Epithelial cell of proximal tubule (primary cell): ENCODE measurements at places on chromosomes 16 and 17. TPM values are rescaled to one million over a fixed set of nuclear protein-coding genes. Genes with fewer than 3 reads are reported as not detected.

GRCh38 chr16:17397499-17397891, 73.3 kb downstream of the XYLT1 start:
- no peak for DNase-seq

DNA sequence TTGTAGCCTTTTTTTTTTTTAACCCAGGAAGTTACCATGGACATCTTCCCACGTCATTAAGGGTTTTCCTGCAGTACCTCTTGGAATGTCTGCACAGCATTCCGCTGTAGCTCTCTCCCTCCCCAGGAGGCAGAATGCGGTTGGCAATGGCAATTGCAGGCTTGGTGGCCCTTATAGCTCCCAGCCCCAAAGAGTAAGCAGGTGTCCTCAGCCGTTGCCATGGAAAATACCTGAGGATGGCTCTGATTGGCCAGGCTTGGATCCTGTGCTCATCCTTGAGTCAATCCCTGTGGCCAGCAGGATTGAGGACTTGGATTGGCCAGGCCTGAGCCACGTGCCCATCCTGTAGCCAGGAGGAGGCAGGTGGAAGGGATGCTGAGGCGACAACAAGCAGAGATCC, 15.5 kb upstream of the TIMP2 start:
- no peak for DNase-seq

DNA sequence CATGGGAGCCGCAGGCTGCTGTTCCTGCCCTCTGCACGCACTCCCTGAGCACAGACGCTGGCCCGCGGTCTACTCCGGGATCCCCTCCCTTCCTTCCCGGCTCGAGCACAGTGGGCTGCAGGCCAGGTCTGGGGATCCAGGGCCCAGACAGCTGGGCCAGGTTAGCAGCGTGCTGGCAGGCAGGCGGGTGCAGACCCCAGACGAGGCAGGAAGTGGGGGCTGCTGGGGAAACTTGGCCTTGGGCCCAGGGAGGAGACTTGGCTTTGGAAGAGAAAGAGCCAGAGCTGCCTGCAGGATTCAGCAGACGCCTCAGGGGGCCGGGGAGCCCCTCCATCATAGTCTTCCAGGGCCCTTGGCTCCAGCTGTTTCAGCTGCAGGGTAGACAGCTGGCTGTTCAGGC, 30.2 kb upstream of the ABCC3 start:
- no peak for DNase-seq

- DNase-seq = no peak
Observed at GRCh38 chr16:67858500-67858899, 11.0 kb upstream of the CENPT start.

Gene HAPSTR1
- 39.3 and 41.7 TPM in 2 replicates for total RNA-seq

DNA sequence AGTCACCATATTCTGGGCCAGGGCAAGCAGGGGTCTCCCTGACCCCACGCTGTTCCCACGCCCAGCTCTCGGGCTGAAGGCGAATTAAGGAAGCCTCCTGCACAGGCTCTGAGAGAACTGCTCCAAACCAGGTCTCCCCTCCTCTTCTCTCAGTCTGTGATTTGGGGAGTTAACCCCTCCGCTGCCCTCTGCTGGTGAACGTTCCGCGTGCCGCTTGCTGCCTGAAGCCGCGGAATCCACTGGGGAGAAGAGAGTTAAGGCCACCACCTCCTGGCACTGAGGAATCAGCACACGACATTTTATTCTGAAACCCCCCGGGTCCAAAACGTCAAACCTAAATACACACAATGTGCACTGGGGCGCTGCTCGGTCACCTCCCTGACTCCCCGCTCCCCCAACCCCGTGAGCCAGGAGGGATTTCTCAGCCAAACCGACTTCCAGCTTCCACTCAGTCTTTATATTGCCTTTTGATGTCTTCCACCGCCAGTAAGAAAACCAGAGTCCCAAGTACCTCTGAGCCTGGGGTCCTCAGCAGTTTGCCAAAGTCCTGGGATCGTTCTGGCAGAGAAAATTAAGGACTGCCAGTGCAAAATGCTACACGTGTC, 54.4 kb upstream of the RCVRN start:
- DNase-seq = no peak

Gene OSGIN1
- 3.7 and 6.1 TPM in 2 replicates for total RNA-seq

DNA sequence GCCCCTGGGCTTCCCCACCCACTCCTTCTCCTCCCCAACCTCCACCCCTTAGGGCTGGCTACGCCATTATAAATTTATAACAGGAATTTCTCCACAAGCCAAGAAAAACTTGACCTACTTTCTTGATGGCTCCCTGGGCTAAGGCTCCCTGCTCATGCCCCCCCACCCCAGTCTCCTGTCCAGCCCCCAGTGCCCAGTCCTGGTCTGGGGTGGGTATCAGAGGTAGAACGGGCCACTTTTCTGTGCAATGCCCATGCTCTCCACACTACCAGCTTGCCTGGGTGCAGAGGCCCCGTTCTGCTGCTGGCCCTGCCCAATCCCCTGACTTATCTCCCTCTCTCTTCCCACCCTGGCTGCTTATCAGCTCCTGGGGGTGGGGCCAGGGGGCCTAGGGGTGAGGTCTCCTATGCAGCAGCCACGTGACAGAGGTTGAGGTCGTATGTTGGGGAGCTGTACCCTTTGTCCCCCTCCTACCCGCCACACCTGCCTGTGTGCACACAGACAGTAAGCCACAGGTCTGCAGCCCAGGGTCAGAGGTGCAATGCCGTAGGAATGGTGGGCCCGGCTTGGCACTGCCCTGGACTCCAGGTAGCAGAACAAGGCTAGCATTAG, 10.1 kb downstream of the THRA start:
- DNase-seq = no peak

GRCh38 chr16:11417487-11417886, 72.2 kb downstream of the RMI2 start:
- DNase-seq = no peak

DNA sequence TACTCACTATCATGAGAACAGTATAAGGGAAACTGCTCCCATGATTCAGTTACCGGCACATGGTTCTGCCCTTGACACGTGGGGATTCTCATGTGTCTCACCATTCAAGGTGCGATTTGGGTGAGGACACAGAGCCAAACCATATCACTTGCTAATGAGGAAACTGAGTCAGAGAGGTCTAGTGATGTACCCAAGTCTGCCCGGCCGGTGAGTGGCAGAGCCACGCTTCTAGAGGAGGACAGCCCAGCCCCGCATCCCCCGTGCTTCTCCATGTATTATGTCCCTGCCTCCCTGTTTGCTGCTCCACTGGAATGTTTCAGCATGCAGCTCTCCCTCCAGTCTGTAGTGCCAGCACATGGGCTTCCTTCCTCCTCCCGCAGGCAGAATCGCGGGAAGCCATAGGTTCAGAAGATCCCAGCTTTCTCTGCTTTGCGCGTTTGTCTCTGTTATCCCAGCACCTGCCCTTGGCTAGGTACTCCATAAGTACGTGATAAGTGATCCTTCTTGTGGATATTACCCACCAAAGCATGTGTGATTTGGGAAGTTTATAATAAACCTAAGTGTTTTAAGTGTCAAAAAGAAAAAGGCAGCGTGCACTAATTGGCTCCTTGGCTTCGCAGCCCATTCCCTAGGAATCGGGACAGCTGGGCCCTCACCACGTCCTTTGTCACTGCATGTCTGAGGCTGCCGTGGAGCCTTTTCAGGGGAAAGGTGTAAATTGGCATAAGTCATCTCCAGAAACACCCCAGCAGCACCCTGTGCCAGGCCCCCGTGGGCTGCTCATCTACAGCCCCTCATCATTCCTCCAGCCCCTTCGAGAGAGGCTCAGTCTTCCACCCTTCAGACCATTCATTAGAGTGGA, 103.8 kb downstream of the CLEC16A start:
- DNase-seq = no peak

Gene SOX15
- total RNA-seq = 18.7 and 19.0 TPM in 2 replicates

DNA sequence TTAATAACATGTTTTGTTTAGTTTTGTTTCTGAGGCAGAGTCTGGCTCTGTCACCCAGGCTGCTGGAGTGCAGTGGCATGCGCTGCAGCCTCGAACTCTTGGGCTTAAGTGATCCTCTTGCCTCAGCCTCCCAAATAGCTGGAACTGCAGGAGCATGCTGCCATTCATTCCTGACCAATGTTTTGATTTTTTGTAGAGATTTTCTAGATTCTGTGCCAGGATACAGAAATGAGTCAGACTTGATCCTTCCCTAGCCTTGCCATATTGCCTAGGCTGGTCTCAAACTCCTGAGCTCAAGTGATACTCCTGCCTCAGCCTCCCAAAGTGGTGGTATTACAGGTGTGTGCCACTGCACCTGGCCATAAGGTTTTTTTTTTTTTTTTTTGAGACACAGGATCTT, 17.7 kb downstream of the TAOK1 start:
- no peak for DNase-seq

Gene RNU2-1
- not detected in 2 replicates for total RNA-seq

- DNase-seq = no peak
Observed at GRCh38 chr17:77881545-77881944, 77.0 kb upstream of the TNRC6C start.

GRCh38 chr17:67624886-67625656, 92.7 kb upstream of the NOL11 start:
- DNase-seq = no peak

GRCh38 chr17:42772945-42773289, 332 bp upstream of the VPS25 start:
- DNase-seq = no peak

GRCh38 chr16:55072976-55073375, 142.3 kb downstream of the IRX5 start:
- DNase-seq = no peak

Gene EVPLL
- not detected in 2 replicates for total RNA-seq

GRCh38 chr16:80837533-80838147, 33.2 kb upstream of the CDYL2 start:
- DNase-seq = no peak

GRCh38 chr17:1120596-1121441, 59.0 kb downstream of the ABR start:
- no peak for DNase-seq

Gene TBX2
- total RNA-seq = 1.7 and 2.2 TPM in 2 replicates

DNA sequence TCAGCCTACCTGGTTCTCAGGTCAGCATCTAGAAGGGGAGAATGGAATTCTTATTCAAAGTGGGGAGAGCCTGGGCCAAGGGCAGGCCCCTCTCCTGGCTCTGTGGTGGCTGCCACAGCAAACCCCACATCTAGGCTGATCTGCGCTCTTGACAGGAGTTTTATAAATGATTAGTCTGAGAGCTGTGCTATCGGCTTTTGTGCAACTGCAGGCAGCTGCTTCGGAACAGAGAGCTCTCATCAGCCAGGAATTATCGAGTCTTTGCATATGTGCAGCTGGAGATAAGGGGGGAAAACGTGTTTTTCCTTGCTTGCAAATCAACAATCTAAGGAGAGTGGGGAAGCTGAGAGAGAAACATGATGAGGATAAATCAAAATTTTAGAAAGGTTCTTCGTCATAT, 91.7 kb downstream of the HS3ST3A1 start:
- DNase-seq = no peak

- DNase-seq = peak; percentile 56
Observed at GRCh38 chr16:20747030-20747816, 5.6 kb upstream of the THUMPD1 start.

GRCh38 chr17:62754631-62755030, 53.5 kb downstream of the MARCHF10 start:
- DNase-seq = no peak

Gene SCNN1B
- 0.07 and 0.17 TPM in 2 replicates for total RNA-seq

DNA sequence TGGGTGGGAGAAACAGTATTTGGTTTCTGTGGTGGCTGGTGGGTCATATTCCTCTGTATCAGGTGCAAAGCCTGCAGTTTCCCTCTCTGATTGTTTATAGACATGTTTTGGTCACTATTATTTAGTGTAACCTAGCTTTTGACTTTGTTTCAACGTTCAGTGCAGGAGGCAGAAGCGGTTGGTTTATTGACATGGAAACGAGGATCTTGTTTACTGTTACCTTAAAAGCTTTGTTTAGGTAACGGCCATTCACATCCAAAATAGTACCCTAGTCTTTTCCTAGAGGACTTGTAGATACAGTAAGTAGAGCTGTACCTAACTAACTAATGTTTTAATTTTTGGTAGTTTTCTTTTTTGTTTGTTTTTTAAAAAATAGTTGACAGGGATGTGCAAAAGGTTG, 3.5 kb downstream of the MSI2 start:
- no peak for DNase-seq

Gene VASN
- 19.0 and 33.7 TPM in 2 replicates for total RNA-seq

DNA sequence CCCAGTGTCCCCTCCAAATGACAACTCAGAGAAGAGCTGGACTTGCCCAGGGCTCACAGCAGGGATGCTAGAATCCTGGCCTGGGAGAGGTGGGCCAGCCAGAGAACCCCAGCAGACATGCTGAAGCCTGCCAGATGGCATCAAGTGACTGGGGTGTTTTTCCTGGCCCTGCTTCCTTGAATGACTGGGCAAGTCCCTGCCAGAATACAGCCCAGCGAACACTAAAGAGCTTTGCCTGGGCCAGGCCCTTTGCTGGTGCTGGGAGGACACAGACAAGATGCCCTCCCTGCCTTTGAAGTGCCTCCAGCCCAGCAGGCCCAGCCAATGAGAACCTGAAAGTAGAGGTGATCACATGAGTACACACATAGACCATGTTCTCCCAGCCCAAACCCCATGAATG, 11.5 kb downstream of the ZNF319 start:
- DNase-seq = no peak

Gene MYO15B
- total RNA-seq = 0.36 and 5.4 TPM in 2 replicates

GRCh38 chr17:59848778-59849177, 44.0 kb downstream of the TUBD1 start:
- DNase-seq = no peak

Gene PCTP
- 11.4 and 19.5 TPM in 2 replicates for total RNA-seq

Gene GSG1L
- total RNA-seq = not detected in 2 replicates

Gene AIPL1
- total RNA-seq = not detected in 2 replicates

DNA sequence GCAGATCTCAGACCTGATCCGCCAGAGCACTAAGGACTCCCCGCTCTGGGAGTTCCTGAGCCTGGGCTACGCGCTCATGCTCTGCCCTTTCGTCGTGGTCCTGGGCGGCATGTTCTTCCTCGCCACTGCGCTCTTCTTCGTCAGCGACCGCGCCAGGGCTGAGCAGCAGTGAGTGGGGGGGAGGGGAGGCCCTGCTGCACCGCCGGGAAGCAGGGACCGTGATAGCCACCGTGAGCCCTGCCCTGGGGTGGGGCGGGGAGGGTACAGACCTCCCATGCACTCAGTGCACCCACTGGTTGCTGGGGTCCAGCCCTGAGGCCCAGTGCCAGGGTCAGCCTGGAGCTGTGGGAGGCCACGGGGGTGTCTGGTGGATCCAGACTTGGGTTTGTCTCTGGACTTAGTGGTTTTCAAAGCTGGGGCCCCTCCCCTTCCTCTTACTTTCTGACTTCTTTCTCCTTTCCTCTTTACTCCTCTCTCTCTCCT, 18.9 kb downstream of the MYBBP1A start:
- DNase-seq = no peak

Gene KCNG4
- total RNA-seq = not detected in 2 replicates

GRCh38 chr16:30996324-30996984, 11.4 kb downstream of the HSD3B7 start:
- DNase-seq = no peak
